Iris pigment epithelial cell (primary cell): ENCODE measurements at places on chromosomes 1 and 21.

DNA sequence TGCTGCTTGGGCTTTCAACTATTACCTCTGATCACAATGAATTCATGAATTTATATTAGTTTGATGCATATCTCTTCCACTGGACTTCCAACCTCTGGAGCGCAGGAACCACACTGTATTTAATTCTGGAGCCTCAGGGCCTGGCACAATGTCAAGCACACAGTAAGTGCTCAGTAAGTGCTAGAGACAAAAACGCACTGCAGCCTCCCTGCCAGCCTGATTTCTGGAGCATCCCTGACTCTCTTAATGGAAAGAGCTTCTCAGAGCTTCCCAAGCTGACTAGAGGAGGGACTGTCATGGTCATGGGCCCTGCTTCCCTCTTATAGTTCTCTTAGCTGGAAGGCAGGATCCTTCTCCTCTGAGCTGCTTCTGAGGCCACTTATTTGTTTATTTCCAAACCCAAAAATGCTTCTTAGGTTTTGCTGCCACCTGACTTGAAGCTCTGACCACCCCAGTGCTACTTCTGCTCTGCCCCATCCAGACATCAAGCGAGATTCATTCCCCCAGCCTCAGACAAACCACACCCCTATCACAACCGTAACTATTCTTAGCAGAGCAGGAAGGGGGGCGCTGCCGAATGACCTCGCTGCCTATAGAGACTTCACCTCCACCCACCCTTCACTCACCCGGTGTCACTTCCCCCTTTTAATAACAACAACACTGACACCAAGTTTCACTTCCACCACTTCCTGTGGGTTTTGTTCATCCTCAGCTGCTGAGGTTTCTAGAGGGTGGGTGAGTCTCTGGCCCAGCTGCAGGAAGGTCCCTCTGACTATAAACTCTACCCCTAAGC lies 33.6 kb downstream of the NUAK2 start:
- no peak for DNase-seq

- DNase-seq = peak; percentile 16
Observed at GRCh38 chr1:198560161-198560560, 19.7 kb upstream of the ATP6V1G3 start.

DNA sequence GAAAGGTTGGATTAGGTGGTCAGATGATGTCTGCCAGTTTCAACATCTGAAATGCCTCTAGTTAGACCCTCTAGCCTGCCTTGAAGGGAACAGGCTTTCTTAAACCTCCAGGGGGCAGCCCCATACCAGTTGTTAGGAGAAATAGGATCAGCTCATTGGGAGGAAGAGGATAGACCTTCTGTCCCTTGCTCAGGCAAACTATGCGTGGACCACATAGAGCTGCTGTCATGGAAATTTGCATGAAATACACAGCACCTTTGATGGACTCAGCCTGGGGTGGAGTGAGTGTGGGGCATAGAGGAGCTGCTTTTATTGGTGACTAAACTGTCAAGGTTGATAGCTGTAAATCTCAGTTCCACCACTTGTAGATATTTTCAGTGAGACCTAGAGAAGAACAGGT lies 38.4 kb upstream of the SPAG17 start:
- DNase-seq = no peak

- DNase-seq = no peak
Observed at GRCh38 chr21:41195311-41195710, 27.4 kb downstream of the BACE2 start.

DNA sequence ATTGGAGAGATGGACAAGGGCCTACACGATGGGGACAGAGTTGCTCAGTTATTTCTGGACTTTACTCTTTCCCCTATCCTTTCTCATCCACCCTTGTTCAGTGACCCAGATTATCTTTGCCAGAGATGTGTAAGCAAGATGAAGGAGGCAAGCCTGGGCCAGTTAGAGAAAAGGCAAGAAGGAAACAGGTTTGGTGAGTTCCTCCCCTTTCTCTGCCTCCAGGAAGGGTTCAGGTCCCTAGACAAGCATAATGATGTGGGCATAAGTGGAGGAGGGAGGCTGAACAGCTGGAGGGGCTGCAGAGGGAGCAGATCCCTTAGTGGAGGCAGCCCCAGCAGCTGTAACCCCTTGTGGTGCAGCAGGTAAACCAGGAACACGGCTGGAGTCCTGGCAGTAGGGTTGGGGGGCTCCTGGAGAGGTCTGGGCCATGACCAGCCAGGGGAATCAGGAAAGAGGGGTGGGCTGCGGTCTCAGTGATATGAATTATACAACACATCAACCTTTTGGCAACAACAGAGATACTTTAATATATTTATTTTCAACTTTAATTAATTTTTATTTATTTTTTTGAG lies 9.2 kb upstream of the CDC42 start:
- no peak for DNase-seq

DNA sequence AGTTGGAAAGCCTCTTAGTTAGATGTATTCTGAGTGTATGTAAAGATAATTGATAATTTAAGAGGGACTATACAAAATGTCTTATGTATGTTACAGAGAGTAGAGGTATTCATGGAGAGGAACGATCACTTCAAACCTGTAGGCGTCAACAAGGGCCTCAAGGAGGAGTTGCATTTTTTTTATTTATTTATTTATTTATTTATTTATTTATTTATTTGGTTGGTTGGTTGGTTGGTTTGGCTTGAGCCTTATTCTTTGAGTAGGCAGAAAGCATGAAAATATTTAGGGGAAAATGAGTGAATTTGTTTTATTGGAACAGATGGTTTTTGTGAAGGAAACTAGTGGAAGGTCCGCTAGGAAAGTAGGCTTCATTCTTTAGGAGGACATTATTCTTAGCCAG lies 8.5 kb downstream of the ANGPTL1 start:
- DNase-seq = no peak

DNA sequence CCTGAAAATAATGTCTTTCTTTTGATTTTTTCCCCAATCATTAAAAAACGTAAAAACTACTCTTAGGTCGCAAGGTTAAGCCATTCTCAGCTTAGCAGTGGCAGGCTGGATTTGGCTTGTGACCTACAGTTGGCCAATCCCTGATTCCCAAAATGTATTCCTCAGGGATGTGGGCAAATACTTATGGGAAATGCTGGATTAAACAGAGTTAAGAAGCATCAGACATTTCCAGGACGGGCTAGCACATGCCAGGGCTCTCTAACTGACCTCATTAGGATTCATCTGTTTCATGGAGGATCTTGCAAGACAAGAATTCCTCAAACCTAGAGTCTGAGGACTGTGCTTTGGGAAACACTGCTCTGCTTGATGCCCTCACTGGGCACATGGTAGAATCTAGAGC lies 982 bp upstream of the IL24 start:
- DNase-seq = no peak

GRCh38 chr1:217196616-217197015 lies 434.3 kb downstream of the GPATCH2 start:
- DNase-seq = no peak

GRCh38 chr1:223401873-223402789 lies 8.9 kb downstream of the CCDC185 start:
- peak; percentile 39 for DNase-seq

- no peak for DNase-seq
Observed at GRCh38 chr21:33018707-33019465, 6.8 kb upstream of the OLIG2 start.

GRCh38 chr1:152167835-152168534 lies 9.0 kb upstream of the RPTN start:
- DNase-seq = peak; percentile 97
